Left cardiac atrium (tissue), 4 donors: ENCODE measurements at places on chromosomes 2 and 18. TPM values are rescaled to one million over a fixed set of nuclear protein-coding genes. Genes with fewer than 3 reads are reported as not detected.

The NAT8 gene
- not detected for total RNA-seq

DNA sequence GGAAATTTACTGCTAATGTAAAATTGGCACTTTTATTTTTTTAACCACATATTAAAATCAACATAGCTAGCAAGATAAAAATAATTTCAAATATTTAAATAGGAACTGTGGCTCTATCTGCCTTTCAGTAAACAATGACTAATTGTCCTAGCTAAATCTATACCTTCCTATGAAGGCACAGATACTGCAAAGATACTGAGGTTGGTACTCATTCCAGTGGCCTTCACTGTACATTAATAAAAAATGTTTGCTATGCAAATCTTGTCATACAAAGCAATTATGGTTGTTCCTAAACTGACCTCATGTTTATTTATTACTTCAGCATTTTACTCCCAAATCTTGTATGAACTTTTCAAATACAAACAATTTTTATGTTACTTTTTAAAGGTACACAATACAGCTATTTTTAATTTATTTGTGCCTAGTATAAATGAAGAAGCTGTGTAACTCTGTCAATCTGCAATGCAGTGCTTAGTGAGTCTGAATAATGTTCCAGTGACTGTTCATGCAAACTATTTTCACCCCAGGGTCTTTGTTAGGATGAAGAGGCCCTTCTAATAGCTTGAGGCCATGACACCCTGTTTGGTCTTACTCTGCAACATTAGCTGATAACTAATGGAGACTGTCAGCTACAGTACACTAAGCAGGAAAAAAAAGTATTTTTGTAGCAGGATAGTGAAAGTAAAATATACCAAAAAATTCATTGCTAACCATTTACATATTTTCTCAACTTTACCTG is 9.3 kb upstream of the ERBB4 start:
- no peak for DNase-seq

DNA sequence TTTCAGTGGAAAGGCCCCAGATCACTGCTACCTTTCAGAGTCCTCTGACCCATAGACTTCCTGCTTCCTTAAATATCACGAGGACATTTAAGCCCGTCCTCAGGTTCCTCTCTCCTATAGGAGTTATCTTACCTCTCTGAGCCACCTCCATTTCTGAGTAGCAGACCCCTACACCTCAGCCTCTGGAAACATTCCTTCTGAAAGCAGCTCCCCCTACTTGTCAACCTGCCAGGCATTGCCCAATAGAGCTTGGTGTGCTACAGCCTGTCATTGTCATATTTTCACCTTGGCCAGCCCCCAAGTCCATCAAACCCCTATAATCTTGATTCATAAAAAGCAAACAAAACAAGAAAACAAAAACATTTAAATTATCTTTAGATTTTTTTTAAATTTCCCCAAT is 717.9 kb upstream of the SLC8A1 start:
- no peak for DNase-seq

The ARHGEF4 gene
- 3.9 TPM for total RNA-seq

The UGT1A7 gene
- not detected for total RNA-seq

The PPM1G gene
- 35.2 TPM for total RNA-seq

The GREB1 gene
- 9.6 TPM for total RNA-seq

- DNase-seq: no peak
Measured at GRCh38 chr2:234580686-234581085, 83.8 kb upstream of the ARL4C start.

The GALNT5 gene
- total RNA-seq: 0.59 TPM

The ITGB6 gene
- 0.86 TPM for total RNA-seq

DNA sequence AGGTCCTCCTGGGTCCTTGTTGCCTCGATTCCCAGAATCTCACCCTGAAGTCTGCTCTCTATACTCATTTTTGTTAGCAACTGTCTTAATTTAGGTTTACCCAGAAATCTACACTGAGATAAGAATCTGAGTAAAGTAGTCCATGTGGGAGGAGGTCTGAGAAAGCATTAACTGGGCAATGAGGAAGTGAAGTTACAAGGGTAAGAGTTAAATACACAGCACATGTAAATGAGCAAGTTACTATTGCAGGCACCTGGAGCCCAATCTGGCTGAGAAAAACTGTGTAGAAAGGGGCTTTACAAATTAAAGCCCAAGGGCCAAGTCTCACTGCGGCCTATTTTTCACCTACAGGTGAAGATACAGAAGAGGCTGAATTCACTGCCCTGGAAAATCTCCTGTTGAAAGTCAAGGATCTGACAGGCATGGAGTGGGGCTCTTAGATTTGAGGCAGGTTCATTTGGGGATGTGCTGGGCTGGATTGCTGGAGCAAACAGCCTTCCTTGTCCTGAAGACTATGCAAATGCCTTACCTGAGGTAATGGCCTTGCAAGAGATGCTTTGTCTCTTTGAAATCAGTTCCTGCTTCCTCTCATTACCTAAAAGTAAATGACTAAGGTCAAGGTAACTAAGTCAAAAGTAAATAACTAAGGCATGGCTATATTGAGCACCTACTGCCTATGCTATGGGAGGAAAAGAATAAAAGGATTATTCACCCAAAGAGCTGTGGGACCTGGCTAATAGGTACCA is 84.4 kb upstream of the DYNAP start:
- DNase-seq: no peak

- no peak for DNase-seq
Measured at GRCh38 chr18:24514439-24514838, 54.0 kb downstream of the HRH4 start.

DNA sequence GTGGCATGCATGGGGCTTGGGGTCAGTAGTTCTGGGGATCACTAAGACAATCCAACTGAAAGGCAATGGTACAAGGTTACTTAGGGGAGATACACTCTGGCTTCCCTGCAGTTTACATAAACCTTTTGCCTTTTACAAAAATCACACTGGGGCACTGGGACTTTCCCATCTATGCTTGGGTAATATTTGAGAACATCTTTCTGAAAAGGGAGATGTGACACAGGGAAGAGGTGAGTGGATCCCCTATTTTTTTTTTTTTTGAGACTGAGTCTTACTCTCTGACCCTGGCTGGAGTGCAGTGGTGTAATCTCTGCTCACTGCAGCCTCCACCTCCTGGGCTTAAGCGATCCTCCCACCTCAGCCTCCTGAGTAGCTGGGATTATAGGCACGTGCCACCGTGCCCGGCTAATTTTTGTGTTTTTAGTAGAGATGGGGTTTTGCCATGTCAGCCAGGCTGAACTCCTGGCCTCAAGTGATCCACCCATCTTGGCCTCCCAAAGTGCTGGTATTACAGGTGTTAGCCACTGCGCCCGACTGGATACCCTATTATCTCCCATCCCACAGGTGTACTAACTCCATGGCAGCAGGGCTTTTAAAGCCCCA is 82.8 kb upstream of the DNMT3A start:
- DNase-seq: no peak

The MXD1 gene
- total RNA-seq: 6.2 TPM

The COL3A1 gene
- total RNA-seq: 305 TPM

DNA sequence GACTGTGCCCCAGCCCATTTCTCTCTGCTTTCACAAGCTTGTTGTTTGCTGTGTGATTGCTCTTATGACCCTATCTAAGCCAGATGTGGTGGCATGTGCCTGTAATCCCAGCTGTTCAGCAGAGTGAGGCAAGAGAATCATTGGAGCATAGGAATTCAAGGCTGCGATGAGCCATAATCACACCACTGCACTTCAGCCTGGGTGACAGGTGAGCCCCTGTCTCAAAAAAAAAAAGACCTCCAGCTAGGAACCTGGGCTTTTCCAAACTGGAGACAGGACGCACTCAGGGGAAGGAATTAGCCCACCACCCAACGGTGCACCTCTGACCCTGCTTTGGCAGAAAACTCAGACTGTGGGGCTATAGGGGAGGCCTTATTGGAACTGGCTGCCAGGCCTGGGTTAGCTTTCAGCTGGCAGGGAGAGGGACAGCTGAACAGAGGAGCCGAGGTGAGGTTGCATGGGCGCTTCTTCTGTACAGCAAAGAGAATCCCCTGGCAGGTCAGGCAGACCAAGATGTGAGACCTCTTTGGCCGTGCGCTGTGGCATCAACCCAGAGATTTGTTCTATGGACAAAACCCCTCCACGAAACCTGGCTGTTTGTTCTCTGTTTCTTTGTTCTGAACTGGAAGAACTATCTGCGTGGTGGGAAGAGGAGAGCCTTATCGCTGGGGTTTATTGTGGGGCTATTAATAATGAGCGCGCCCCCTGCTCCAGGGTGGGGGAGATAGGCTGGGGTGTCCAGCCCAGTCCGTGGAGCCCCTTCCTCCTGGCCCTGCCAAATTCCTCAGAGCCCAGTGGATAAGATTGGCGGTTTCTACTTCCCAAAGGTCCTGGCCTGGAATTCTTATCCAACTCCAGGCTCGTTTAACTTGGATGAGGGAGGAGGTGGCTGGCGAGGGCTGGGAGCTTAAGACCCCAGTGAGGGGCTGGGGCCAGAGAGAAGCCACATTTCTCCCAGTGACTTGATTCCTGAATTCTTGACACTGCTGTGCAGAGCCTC is 38.8 kb upstream of the SMAD7 start:
- DNase-seq: no peak

- no peak for DNase-seq
Measured at GRCh38 chr2:172198908-172199307, 96.2 kb upstream of the DLX2 start.

- no peak for DNase-seq
Measured at GRCh38 chr2:188903740-188904139, 70.4 kb upstream of the COL3A1 start.

The ZSWIM2 gene
- total RNA-seq: not detected

DNA sequence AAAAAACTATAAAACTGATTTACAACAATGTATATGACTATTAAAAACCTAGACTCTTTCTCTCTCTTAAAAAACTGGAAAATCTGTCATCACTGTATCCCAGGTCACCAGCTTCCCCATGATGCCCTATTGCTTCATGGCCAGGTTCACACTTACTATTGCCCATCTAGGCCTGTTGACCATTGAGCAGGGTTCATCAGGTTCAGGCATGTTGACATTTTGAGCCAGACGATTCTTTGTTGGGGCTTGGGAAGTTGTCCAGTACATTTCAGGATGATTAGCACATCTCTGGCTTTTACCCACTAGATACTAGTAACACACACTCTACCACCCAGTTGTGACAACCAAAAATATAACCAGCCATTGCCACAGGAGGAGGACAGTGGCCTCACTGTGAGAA is 26.9 kb upstream of the RAB27B start:
- DNase-seq: no peak

The PRKRA gene
- total RNA-seq: 32.1 TPM

The POTEC gene
- total RNA-seq: not detected

DNA sequence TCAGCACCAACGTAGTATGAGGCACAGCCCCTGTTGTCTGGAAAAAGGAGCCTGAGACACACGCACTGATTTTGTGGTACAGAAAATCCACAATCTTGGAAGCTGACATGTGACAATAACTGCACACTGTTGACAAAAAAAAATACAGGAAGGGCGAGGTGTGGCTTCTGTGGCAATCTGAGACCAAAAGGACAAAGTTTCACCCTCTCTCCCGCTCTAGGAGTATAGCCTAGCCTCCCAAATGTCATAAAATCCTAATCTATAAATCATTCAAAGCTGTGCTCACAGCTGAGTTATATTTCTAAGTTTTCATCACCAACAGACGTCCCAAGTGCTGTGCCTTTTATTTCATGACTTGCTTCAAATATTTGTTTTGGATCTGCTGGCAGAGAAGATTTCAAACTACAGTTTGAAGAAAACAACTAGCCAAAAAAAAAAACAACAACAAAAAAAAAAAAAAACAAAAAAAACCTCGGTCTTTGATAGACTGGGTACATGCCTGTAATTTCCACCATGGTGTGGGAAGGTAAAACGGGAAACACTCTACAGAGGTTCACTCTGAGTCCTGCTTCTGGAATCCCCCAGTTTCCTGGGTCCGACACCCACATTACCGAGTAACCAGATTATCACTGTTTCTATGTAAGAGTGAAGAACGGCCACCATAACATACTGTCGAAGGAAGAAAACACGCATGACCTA is 61.0 kb downstream of the C2orf76 start:
- no peak for DNase-seq

GRCh38 chr2:180907731-180908130 is 72.7 kb upstream of the UBE2E3 start:
- no peak for DNase-seq

DNA sequence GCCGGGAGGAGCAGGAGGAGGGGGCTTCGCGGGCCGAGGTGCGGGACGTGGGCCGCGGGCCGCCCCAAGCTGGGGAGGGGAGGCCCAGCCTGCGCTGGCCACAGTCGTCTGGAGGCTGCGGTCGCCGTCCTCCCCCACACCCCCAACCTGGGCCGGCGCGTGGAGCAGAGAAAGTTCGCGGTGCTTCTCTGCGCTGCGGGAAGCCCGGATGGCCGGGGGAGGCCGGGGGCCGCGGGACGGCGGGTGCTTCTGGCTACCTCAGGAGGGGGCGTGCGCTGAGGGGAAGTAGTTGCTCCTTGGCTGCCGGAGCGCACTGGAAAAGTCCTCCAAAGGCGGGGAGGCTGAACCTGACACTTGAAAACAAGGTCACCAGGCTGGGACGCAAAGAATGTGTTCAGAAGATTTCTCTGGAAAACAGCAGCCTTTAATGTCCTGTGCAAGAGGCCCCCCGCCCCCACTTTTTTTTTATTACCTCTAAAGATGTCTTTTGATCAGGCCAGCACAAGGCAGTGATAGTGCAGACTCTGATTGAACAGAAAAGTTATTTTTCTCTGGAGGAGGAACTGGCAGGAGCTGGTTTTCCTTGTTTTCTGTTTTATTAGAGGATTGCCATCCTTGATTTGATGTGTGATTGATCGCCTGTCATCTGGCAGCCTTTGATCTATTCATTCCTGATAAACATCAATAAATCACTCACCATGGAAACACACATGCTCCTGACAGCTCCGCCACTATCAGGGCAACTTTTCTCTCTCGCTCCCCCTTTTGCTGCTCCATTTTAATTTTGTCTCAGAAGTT is 1.6 kb downstream of the TSHZ1 start:
- DNase-seq: peak; percentile 51

The MALL gene
- total RNA-seq: 39.1 TPM

The TSN gene
- 45.6 TPM for total RNA-seq

DNA sequence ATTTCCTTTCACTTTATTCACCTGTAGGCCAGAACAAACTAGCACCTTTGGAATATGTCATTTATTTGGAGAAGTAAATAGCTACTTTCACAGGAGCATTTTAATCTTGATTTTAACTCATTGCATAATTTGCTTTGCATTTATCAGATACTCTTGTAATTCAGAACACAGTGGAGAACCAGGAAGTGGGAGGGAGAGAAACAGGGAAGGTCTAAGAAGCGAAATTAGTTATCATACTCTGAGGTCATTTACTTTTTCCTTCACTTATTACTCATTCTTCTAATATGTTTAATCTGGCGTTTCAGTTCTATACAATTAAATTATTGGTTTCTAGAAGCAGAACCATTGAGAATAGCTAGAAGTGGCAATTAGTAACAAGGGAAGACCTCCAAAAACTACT is 20.7 kb downstream of the RBM44 start:
- DNase-seq: no peak

The SNORC gene
- 1.2 TPM for total RNA-seq

- DNase-seq: no peak
Measured at GRCh38 chr2:8604262-8604661, 77.6 kb upstream of the ID2 start.

The MEP1B gene
- not detected for total RNA-seq
